Thymus (tissue), 14 donors: ENCODE measurements at places on chromosomes 2 and 18. TPM values are rescaled to one million over a fixed set of nuclear protein-coding genes. Genes with fewer than 3 reads are reported as not detected.

NPC1 gene
- total RNA-seq = 12.5 TPM

GULP1 gene
- 4.8 TPM for total RNA-seq

IRS1 gene
- 7.4 TPM for total RNA-seq

AKAIN1 gene
- 0.14 TPM for total RNA-seq

L3MBTL4 gene
- total RNA-seq = 4.3 TPM

HRH4 gene
- total RNA-seq = 0.24 TPM

TUBA4B gene
- 0.05 TPM for total RNA-seq

SERPINB13 gene
- 0.99 TPM for total RNA-seq

ANKRD12 gene
- 57.9 TPM for total RNA-seq

LHCGR gene
- total RNA-seq = 0.05 TPM

DSEL gene
- 3.0 TPM for total RNA-seq

EHBP1 gene
- 19.5 TPM for total RNA-seq

ANKRD30B gene
- total RNA-seq = not detected

TGFA gene
- 1.6 TPM for total RNA-seq

PMAIP1 gene
- total RNA-seq = 14.5 TPM

MRPL53 gene
- 101 TPM for total RNA-seq

OSR1 gene
- total RNA-seq = 1.1 TPM

SOX11 gene
- 0.52 TPM for total RNA-seq

CNDP1 gene
- 0.09 TPM for total RNA-seq

NPAS2 gene
- 3.0 TPM for total RNA-seq

ZCCHC2 gene
- total RNA-seq = 12.8 TPM

NDUFAF7 gene
- 15.8 TPM for total RNA-seq

EMX1 gene
- total RNA-seq = 0.38 TPM

ARHGEF33 gene
- 0.33 TPM for total RNA-seq

SKOR2 gene
- total RNA-seq = not detected

EGR4 gene
- 0.05 TPM for total RNA-seq
